ENCODE measurements at places on chromosomes 1 and 21.

GRCh38 chr1:226666164-226666506 lies 72.9 kb downstream of the ITPKB start:
- DNase-seq = no peak

DNA sequence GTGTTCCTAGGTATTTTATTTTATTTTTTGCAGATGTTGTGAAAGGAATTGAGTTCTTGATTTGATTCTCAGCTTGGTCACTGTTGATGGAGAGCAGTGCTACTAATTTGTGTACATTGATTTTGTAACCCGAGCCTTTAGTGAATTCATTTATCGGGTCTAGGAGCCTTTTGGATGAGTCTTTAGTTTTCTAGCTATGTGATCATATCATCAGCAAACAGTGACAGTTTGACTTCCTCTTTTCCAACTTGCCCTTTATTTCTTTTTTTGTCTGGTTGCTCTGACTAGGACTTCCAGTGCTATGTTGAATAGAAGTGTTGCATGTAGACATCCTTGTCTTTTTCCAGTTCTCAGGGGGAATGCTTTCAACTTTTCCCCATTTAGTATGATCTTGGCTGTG lies 138.9 kb downstream of the LHX8 start:
- DNase-seq = no peak

DNA sequence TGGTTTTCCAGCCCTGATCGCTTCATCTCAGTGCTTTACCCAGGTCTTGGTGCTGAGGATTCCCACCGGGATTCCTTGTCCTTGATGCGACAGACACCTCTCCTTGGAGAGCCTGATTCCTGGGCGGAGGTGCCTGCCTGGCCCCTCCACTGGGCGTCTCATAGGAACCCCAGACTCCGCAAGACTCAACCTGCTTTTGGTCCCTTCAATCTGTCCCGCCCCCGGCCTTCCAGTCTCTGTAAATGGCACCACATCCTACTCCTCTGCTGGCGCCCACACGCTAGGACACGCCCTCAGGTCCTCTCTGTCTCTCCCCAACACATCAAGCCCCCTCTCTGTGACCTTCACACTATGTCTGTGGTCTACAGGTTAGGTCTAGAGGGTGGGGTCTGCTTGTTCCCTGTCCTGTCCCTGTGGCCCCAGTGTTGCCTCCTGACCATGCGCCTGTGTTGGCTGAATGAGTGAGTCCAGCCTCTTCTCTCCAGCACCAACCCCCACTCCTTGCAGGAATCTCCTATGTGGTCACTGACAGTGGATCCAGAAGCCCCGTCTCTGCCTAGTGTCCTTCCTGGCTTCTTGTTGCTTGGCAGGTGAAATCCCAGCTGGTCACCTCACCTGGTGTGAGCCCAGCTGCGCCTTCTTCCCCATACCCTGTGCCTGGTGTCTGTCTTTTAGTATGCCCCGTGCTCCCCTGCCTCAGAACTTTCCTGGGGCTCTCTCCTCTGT lies 119.7 kb upstream of the C1orf174 start:
- DNase-seq = no peak

- DNase-seq = no peak
Measured at GRCh38 chr1:30241681-30242080, 481.7 kb downstream of the MATN1 start.

DNA sequence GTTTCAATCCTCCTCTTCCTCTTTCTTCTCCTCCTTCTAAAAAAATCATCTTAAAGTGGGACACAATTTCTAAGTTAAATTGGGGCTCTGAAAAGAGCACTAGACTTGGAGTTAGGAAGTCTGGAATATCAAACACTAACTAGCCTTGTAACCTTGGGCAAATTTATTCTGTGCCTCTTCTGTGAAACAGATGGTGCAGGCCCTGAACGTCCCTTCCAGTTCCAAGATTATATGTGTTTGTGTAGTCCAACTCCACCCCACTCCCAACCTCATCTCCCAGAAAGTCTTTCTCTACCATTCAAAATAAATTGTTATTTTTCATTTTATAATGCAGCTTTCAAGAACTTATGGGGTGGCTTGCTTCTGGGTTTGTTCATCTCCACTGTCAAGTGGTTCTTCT lies 630.0 kb downstream of the LMO4 start:
- no peak for DNase-seq

DNA sequence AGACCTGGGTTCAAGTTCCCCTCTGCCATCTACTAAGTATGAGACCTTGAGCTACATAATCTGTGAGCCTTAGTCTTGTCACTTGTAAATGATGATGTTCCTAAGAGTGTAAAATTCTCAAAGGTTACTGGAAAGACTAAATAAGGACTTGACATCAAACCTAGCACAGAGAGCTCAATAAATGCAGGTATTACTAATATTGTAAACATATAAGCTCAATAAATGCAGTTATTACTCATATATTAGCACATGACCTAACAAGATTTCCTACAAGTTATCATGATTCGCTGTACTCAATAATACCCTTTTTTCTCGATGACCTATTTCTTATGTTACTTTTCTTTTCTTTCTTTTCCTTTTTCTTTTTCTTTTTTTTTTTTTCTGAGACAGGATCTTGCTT lies 174.9 kb downstream of the ZNF281 start:
- DNase-seq = no peak

DNA sequence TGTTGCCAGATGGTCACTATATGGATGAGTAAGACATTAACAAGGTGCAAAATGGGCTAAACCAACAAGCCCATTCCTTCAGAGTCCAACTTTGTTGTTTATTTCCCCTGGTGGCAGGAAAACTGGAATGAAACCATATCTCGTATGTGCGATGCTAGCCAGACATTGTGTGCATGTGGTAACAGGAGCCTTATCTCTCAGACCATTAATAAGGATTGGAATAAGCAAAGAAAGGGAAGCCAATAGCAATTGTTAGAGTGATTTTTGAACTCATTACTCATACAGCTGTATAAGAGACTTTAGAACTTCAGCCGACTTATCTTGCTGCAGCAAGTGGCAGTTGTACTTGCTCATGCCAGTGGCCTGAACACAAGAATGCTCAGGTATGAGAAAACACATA lies 30.0 kb upstream of the HMCN1 start:
- no peak for DNase-seq

DNA sequence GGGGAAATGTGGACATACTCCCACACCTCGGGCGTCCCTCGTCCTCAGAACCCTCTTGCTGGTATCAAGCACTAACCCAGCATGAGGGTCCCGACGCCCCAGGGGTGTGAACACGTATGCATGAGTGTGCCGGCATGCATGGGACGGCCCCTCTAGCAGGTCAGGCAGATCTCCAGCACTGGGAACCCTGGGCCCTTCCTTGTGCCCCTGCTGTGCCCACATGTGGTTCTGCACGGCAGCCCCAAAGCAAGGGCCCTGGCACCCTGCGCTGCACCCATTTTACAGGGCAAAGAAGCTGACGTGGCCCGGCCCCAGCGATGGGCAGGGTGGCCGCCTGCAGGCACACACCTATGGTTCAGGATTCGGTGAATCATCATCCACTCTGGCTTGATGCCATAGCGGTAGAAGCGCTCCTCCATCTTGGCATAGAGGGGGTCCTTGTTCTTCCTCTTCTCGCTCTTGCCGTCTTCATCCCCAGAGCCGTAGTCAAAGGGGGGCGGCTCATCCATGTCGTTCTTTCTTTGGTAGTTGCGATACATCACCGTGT lies 34.2 kb downstream of the CHD5 start:
- DNase-seq = no peak

DNA sequence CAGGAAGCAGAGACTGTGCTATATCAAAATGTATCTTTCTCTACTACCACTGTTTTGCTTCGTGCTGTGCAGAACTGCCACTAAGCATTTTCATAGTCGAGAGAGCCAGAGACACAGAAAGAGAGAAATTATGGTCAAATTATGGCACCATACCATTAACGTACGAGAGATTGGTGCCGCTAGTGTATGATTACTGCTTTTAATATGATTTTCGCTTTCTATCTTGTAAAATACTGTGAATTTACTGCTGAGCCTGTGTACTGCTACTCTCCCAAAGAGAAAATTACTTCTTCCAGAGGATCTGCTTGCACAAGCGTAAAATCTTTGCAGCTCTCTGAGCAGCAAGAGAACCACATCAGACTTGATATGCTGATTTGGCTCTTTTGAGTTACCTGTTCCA lies 71.1 kb upstream of the ZNF281 start:
- no peak for DNase-seq

DNA sequence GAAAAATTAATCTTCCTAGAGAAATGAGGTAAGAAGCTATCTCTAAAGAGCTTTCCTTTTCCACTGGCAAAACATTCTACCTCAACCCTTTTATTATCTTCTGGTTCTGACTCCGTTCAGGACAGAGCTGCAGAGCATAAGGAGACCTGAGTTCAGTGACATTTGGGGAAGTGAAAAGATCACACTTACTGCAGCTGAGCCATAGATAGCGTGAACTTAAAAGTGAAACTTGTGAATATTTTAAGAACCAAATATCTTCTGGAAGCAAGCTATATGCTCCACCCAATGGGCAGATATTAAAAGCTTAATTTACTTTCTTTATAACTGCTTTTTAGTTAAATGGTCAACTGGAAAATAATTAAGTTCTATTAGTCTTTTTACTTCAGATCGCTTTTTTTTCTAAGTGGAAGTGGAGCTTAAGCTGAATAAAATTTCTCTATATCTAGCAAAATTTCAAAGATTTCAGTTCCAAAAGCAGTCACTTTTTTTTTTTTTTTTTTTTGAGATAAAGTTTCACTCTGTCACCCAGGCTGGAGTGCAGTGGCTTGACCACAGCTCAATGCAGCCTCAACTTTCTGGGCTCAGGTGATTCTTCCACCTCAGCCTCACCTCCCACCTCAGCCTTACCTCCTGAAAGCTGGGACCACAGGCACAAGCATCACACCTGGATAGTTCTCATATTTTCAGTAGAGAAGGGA lies 11.9 kb downstream of the PTPN22 start:
- no peak for DNase-seq

DNA sequence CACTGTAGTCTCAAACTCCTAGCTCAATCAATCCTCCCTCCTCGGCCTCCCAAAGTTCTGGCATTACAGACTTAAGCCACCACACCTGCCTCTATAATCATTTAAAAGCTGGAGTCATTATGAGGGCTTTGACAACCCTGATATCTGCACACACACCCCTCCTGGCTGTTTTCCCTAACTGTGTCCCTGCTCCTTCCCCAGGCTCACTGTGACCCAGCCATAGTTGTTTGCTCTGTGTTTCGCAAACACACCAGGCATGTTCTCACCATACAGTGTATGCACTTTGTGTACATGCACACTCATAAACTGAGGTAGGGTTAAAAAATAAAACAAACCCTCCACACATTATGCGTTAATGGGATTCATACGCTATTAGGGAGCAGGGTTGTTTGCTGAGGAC lies 21.8 kb upstream of the IL20 start:
- DNase-seq = no peak

DNA sequence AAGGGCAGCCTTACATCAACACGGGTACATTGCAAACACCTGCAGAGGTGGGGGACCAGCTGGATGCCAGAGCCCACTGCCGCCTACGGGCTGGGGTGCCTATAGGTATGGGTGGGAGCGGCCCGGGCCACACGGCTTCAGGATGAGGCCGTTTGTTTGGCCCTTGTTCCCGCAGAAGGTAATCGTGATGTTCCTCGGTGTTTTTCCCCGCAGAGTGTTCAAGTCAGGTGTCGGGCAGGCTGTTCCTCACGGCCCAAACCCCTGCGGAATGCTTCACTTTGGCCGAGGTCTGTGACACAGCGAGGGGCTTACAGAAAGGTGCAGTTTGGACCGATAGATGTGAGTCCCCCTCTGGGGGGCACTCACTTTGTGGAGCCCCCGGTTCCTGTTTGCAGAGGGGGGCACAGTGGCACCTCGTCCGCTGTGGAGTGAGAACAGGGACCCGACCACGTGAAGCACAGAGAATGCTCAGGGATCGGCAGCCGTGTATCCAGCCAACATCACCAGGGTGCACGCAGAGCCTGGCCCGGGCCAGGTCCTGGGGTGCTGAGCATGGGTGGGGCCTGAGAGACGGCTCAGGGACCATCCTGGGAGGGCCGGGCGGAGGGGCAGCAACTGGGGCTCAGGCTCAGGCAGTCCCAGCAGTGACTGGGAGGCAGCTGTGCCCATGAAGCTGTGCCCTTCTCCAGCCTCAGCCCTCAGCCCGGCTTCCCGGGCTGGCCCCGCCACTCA lies 453 bp upstream of the TTLL10 start:
- no peak for DNase-seq

DNA sequence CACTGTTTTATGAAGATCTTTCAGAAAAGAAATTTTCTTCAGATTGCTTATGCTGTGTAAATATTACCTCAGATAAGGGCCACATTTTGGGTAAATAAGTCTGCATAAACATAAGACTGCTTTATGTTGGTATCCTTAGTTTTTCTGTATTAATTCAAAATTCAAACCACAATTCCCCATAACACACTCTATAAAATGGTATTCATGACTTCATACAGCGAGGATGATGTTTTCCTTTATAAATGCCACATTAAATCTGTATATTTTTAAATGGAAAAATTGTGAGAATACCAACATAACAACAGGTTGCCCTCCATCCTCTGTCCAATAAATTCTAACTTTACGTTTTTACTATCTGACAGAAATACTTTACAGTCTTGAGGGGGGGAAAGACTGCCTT lies 248.7 kb upstream of the CXADR start:
- no peak for DNase-seq

GRCh38 chr21:41973861-41974751 lies 20.3 kb upstream of the C2CD2 start:
- no peak for DNase-seq

DNA sequence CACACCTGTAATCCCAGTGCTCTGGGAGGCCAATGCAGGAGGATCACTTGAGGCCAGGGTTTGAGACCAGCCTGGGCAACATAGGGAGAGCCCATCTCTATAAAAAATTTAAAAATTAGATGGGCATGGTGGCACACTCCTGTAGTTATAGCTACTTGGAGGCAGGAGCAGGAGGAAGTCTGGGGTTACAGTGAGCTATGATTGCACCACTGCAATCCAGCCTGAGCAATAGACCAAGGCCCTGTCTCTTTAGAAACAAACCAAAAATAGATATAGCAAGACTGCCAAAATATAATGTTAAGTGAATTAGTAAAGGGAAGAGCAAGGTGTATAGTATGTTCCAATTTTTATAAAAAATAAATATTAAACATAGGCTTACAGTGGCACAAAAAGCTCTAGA lies 28.8 kb downstream of the PLEKHO1 start:
- no peak for DNase-seq

DNA sequence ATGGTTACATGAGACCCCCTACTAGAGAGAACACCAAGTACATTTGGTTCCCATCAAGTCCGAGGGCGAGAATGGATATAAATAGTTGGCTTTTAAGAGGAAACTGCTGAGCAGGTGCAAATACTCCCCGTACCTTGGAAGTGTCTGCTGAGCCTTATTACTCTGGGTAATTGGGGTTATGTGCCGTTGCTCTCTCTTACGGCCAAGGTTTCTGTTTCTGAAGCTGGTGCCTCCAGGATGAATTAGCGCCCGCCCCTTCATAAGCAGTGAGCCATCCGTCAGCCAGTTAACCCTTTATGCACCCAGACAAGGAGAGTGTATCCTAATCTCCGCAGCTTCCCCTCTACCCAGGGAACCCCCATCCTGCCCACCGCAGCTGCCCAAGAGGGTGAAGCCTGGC lies 90.4 kb upstream of the AJAP1 start:
- DNase-seq = no peak

- no peak for DNase-seq
Measured at GRCh38 chr1:5891137-5891536, 101.1 kb downstream of the NPHP4 start.

Measured in amygdala (tissue), 56 donors.